Renal cortex interstitium (tissue), 15 donors: ENCODE measurements at places on chromosomes 2 and 18. TPM values are rescaled to one million over a fixed set of nuclear protein-coding genes. Genes with fewer than 3 reads are reported as not detected.

- DNase-seq, result no peak
Observed at GRCh38 chr18:45201489-45201888, 413.8 kb upstream of the SLC14A2 start.

- DNase-seq, result no peak
Observed at GRCh38 chr2:152594022-152594766, 123.1 kb downstream of the PRPF40A start.

- DNase-seq, result no peak
Observed at GRCh38 chr2:196159221-196159892, 12.0 kb downstream of the STK17B start.

DNA sequence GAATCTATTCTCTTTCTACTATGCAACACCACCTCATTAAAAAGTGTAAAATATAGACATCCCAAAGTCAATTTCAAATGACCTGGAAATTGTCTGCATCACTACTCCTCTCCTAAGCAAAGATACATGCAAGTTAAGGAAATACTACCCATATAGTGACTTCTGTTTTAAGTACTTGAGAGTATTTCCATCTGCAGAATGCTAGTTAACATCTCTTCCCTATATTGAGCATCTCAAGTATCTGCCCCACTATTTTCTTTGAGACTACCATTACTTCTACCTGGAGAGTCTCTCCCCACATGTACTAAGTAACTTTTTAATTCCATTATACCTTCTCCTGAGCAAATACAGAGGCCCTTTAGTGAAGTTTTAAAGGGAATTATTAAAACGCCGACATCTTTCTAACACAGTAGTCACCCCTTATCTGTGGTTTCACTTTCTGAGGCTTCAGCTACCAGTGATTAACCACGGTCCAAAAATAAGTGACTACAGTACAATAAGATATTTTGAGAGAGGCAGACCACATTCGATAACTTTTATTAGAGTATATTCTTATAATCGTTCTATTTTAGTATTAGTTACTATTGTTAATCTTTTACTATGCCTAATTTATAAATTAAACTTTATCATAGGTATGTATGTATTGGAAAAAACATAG lies 21.8 kb downstream of the CWC22 start:
- no peak for DNase-seq

DNA sequence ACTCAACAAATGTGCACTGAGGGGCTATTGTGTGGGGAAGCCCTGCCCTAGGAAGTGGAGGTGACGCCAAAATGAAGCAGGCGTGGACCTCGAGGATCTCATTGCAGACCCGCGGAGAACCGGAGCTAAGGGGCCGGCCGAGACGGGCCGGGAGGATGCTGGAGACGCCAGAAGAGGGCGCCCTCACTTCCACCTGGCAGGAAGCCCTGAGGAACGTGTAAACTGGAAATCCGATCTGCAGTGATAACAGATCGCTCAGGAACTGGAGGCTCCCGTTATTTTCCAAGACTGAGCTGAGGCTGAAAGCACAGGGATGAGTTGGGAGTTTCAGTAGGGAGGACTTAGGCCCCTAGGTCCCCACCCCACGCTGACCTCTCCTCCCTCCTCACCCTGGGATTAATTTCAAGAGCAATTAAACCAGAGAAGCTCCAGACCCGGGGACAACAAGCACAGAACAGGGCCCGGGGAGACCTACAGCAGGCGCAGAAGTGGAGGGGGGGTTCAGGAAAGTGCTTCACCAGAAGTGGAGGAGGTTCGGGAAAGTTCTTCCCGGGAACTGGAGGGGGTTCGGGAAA lies 7.7 kb upstream of the COL6A3 start:
- peak; percentile 78 for DNase-seq

- DNase-seq, result no peak
Observed at GRCh38 chr2:159032146-159032545, 63.7 kb downstream of the TANC1 start.

- DNase-seq, result no peak
Observed at GRCh38 chr2:128324008-128324896, 5.6 kb upstream of the HS6ST1 start.

- DNase-seq, result no peak
Observed at GRCh38 chr2:234078129-234078528, 27.6 kb downstream of the SPP2 start.

- DNase-seq, result no peak
Observed at GRCh38 chr2:234764372-234764771, 187.4 kb upstream of the SH3BP4 start.

DNA sequence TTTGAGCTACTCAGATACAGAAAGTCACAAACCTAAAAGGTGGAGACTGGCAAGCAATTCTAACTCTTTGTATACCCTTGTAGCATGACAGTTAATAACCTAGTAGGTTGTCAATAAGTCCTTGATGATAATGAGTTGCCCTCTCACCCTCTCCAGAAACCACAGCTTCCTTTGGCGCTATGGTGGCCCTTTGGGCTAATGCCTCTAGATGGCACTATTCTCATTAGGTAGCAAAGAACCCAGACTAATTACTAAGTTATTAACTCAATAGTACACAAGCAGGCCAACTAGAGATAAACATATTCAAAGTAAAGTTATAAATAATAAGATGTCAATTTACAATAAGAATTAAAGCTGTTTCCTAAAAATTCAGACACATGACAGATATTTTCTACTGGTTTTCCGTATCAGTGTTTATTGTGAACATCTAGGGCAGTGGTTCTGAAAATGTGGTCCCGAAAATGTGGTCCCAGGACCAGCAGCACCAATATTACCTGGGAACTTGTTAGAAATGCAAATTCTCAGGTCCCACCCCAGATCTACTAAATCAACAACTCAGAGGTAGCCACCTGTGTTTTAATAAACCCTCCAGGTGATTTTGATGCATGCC lies 41.1 kb downstream of the LDAH start:
- no peak for DNase-seq

DNA sequence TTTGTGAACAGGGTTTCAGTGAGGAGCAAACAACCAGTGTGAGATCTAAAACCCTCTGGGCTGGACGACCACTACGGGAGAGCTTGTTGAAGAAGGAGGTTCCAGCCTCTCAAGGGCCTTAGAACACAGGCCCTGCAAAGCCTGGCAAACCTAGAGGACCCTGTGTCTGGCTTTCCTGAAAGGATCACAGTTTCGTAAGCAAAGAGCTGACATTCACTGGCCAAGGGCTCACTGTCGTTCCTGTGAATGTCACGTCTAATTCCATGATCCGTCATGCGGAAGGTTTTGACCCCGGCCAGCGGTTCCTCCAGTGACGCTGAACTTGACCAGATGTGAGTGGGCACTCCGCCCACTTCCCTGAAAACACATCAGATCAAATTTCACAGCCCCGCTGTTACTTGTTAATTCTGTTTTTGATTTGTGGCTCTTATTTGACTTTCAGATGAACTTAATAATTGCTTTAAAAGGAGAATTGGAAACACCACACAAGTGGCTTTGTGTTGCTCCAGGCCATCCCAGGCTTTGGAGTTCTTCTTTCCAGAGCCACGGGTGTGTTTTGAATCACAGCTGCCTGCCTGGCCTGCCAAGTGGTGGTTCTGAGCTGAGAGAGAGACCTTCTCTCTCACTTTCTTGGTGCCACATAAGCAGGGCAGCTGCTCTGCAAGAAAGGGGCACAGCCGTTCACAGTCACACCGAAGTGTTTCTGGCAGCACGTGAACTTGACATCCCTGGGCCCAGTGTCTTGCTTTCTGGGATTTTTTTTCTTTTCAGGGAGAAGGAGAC lies 308.4 kb downstream of the NDUFA10 start:
- no peak for DNase-seq

GRCh38 chr2:173571021-173571821 lies 216.5 kb downstream of the CDCA7 start:
- no peak for DNase-seq

GRCh38 chr2:161625996-161626395 lies 1.8 kb downstream of the SLC4A10 start:
- DNase-seq, result no peak

GRCh38 chr2:224555823-224556366 lies 29.3 kb downstream of the CUL3 start:
- no peak for DNase-seq

DNA sequence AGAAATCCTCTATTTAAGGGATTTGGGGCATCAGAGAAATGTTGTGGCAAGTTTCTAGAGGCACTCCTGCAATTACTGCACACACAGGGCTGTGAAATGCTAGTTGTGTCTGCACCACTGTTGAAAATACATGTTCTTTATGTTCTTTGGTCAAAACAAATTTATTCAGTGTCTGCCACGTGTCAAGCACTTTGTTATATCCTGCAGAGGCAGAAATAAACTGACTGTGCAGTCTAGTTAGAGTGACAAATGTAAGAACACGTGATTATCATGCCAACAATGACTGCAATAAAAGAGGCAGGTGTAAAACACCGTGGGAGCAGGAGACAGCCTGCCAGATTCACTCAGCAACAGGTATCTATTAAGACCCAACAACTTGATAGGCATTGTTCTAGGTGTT lies 423.3 kb downstream of the LRP1B start:
- DNase-seq, result no peak

DNA sequence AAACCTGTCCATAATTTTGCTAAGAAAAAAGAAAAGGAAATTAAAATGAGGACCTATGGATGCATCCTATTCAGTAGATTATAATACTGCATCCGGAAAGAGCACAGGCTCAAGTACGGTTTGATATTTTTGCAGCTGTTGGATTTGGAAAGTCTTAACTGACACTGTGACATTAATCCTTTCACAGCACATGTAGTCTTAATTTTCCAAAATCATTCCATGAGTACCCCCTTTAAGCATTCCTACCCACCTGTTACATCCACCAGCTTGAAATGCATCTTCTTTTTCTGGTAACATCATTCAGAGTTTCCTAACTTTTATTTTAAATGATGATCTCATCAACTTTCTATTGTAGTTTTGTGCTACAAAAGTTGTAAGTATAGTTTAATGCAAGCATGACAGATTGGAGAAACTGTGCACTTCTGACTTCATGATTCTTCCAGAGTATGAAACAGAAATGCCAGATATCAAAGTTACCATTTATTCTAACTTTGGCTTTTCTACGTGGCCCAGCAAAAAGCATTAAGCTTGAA lies 113.5 kb downstream of the ESCO1 start:
- no peak for DNase-seq

The FOXI3 gene
- 0.17 TPM for polyA plus RNA-seq

DNA sequence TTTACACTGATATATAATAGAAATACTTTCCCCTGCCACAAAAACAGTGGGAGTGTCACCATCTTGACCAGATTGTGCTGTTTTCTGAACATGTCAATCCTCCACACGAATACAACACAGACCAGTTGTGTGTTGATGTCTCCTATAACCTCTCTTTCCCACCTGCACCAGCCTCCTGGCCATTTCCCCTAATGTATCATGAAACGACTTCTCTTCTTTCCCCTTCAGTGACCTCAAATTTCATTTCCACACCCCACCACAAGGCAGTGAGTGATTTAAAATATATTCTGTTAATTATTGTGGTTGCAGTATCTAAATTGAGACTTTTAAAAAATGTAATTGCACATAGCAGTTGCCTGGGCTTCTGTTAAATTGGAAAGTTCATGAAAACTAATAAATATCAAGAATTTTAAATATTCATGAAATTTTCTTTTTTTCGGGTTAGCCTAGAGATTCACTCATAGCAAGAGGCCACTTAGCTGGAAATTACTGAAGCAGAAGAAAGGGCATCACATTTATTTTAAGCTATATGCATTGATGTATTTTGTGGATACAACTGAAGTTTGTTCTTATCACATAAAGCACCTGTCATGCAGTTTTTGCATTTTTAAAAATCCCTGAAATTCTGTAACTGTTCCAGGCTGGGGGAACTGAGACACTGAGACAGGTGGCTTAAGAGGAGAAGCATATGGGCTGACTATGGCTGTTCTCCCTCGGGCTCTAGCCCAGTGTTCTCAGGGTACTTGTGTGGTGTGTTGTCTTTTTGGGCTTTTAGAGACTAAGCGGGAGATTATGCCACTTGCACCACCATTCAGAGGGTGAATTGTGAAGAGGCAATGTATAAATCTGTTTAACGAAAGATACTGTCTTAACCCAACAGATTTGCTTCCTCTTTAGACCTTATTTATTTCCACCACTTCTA lies 15.9 kb downstream of the FAM171B start:
- no peak for DNase-seq

GRCh38 chr2:74512744-74513604 lies 1.3 kb upstream of the TLX2 start:
- DNase-seq, result no peak

The CNTNAP5 gene
- not detected for polyA plus RNA-seq

- DNase-seq, result no peak
Observed at GRCh38 chr2:128720080-128721022, 401.7 kb upstream of the HS6ST1 start.

The GALNT5 gene
- 0.50 TPM for polyA plus RNA-seq

The TUBB8B gene
- 0.86 TPM for polyA plus RNA-seq

DNA sequence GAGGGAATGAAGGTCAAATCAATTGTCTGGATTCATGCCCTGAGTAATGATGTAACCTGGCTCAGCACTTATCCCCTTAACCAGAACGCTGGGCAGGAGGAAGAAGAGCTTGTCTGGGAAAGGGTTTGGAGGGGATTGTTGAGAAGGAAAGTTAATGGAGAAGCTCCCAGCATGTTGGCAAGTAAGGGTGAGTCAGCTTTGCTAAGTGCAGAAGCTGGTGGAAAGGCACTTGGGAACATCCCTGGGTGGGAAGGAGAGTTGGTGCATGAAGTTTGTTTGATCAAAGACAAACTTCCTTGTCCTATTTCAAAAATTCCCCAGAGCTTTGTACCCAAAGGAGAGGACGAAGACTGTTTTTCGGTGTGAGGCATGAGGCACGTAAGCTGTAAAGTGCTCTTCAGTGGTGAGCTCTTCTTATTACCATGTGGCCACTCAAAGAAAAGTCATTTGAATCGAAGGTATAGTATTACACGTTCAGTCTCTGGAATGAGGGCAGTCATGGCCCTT lies 17.6 kb upstream of the DAW1 start:
- DNase-seq, result no peak

The HOXD10 gene
- 178 TPM for polyA plus RNA-seq

- no peak for DNase-seq
Observed at GRCh38 chr2:70070542-70071268, 16.6 kb upstream of the PCBP1 start.

The FAM228A gene
- polyA plus RNA-seq, result 1.3 TPM

- no peak for DNase-seq
Observed at GRCh38 chr18:4309227-4309626, 145.9 kb downstream of the DLGAP1 start.

The CNDP1 gene
- polyA plus RNA-seq, result 2.0 TPM

- DNase-seq, result no peak
Observed at GRCh38 chr2:171600126-171600525, 77.9 kb downstream of the CYBRD1 start.

- DNase-seq, result no peak
Observed at GRCh38 chr2:119821266-119821665, 61.5 kb downstream of the PTPN4 start.

DNA sequence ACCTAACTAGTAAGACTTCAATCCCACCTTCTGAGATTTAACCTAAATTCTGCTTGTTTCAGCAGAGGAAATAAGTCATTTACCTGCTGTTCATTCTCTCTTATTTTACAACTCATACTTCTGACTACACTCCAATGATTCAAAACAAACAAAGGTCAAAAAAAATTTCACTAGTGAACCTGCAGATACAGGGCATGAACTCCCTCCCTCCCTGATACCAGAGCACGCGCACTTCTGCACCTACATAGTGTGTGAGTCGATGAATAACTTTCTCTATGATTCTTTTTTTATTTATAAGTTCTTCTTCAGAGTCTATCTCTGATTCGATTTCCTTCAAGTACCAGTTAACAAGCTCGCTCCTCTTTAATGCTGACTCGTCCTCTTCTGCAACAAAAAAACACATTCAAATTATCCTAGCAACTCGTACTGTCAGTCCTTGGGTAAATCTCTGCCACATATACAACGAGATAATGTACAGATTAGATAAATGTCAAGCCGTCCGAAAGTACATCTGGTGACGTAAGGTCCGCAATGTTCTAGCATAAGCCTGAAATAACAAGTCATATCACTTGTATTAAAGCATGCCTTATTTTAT lies 7.4 kb upstream of the LCT start:
- DNase-seq, result no peak
